ENCODE measurements at places on chromosomes 1 and 21. TPM values are rescaled to one million over a fixed set of nuclear protein-coding genes. Genes with fewer than 3 reads are reported as not detected.

ICOSLG gene
- polyA plus RNA-seq = 2.4 TPM

ECM1 gene
- 2.7 TPM for polyA plus RNA-seq

MIER1 gene
- polyA plus RNA-seq = 4.0 TPM

CFAP410 gene
- polyA plus RNA-seq = 40.0 TPM

CNR2 gene
- 0.11 TPM for polyA plus RNA-seq

C1orf87 gene
- 0.06 TPM for polyA plus RNA-seq

TRIM17 gene
- not detected for polyA plus RNA-seq

DISP1 gene
- 1.5 TPM for polyA plus RNA-seq

HLX gene
- 38.4 TPM for polyA plus RNA-seq

TMEM52 gene
- 5.6 TPM for polyA plus RNA-seq

All from adipose tissue (tissue), 3 donors.